ENCODE measurements at places on chromosomes 2 and 18. TPM values are rescaled to one million over a fixed set of nuclear protein-coding genes. Genes with fewer than 3 reads are reported as not detected.

Gene CCDC148
- total RNA-seq, result not detected

Gene PID1
- total RNA-seq, result 0.60 TPM

DNA sequence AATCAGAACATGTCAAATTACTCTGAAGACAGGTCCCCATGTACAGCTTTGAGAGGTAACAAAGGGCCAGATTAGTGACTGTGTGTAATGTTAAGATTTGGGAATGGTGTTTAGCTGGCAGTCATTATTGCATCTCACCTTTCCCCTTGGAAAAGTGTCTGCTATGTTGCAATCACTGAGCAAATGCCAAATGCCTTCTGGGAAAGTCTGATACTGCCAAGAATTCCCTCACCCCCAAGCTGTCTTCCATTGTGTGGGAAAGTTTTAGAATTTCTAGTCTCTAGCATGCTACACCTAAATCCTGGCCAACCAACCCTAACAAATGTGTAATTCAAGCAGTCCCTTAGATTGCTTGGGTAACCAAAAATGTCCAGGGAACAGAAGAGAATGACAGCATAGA, 13.6 kb upstream of the PELI1 start:
- DNase-seq, result no peak

Gene MRPL19
- 20.9 TPM for total RNA-seq

Gene PRKAG3
- total RNA-seq, result not detected

Measured in T-helper 17 cell (primary cell).